ENCODE measurements at places on chromosomes 13 and 19. TPM values are rescaled to one million over a fixed set of nuclear protein-coding genes. Genes with fewer than 3 reads are reported as not detected.

Gene CEACAM1
- total RNA-seq, result 0.46 TPM

Gene KLF1
- total RNA-seq, result not detected

Gene CD177
- total RNA-seq, result not detected

Gene ZNF726
- 2.0 TPM for total RNA-seq

DNA sequence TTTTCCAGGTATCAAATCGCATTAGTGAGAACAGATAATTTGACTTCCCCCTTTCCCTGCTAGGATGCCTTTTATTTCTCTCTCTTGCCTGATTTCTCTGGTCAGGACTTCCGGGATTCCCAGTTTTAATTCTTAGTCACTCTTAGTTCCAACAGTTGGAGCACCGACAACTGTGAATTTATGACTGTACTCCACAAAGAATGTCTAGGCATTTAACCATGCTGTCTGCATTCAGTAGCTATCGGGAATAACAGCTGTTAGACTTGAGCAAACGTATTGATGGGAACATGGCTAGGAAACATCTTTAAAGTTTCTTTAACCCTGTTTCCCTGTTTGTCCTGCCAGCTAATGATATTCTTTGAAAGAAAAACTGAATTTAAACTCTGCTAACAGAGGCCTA, 14.1 kb upstream of the SPACA7 start:
- DNase-seq, result no peak

- no peak for DNase-seq
Measured at GRCh38 chr13:79393564-79394249, 12.3 kb downstream of the RBM26 start.

- peak; percentile 94 for DNase-seq
Measured at GRCh38 chr19:3573858-3574637, 1.3 kb downstream of the HMG20B start.

GRCh38 chr19:10111405-10111811, at the start of gene P2RY11:
TSS of gene P2RY11 (plus strand) at chr19:10111693. CDS start at chr19:10111722, 29 bp downstream.
- no peak for DNase-seq

DNA sequence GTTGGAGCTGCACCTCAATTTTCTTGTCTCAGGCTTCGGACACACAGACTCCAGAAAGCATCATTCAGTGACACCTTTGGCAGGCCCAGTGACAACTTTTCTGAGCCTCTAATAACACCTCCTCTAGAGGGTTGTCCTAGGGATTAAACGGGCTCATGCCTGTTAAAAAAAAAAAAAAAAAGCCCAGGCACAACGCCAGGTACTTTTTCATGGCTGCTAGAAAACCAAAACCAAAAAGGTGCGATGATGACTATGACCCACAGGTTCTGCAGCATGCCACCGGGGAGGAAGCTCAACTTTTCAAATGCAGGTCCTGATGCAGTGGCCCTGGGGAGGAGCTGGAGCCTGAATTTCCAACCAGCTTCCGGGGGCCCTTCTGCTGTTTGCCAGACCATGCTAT, 184.2 kb downstream of the ABCC4 start:
- DNase-seq, result no peak

- DNase-seq, result no peak
Measured at GRCh38 chr13:76929851-76930374, 18.4 kb upstream of the ACOD1 start.
